ENCODE measurements at places on chromosomes 5 and 9.

- no peak for DNase-seq
These were observed 2.9 kb downstream of the AKNA start for GRCh38 chr9:114384836-114385396.

DNA sequence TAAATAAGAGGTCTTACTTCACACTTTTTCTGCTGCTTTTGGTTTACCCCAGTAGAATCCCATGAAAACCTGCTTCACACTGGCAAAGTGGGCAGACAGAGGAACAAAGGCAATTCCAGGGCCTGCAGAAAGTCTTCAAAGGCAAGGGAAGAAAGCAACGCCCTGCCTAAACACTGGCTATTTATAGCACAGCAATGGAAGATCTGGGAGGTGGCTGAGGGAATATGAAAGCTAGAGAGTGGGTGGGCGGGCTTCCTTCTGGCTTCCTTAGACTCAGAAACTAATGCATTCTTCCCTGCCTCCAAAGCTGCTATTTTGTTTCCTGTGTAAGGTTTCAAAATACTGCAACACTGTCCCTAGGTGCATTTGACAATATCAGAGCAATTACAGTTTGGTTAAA is 46.8 kb downstream of the ELAVL2 start:
- no peak for DNase-seq

DNA sequence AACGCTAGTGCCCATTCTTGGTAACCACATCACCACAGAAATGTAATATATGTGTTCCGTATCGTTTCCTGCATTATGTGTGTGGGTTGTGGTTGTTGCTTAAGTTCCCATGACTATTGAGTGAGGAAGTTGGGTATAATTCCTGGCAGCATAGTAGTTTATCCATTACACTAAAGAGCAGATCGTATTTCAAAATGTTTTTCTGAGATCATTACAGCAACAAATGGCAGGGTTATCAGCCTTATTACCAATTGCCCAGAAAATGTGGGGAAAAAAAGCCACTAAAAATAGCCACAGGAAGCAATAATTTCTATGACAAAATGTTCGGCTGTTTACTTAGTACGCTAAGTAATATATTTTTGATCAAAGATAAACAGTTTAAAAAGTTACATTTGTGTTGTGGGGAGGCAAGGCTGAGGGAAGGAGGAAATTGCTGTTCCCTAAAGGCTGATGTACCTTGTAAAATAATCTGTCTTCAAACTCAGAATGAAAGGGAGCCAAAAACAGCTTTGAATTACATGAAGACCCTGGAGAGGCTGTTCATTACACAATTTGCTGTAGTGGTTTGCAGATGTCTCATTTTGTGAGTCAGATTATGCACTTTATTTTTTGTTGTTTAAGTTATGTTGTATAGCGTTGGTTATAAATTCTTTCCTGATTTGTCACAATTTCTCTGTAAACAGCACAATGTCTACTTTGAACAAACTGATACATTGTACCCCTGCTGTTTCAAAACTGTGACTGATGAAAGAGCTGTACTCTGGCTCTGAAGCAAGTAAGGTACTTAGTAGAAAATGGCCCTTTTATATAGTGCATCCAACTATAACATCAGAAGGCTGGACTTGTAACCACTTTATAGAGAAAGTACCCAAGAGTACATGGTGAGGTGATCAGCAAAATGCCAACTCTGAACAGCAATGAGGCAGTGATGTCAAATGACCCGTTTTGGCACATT is 1028.5 kb downstream of the NR2F1-AS1 start:
- no peak for DNase-seq

- no peak for DNase-seq
These were observed 125.3 kb downstream of the ROR2 start for GRCh38 chr9:91824601-91825305.

DNA sequence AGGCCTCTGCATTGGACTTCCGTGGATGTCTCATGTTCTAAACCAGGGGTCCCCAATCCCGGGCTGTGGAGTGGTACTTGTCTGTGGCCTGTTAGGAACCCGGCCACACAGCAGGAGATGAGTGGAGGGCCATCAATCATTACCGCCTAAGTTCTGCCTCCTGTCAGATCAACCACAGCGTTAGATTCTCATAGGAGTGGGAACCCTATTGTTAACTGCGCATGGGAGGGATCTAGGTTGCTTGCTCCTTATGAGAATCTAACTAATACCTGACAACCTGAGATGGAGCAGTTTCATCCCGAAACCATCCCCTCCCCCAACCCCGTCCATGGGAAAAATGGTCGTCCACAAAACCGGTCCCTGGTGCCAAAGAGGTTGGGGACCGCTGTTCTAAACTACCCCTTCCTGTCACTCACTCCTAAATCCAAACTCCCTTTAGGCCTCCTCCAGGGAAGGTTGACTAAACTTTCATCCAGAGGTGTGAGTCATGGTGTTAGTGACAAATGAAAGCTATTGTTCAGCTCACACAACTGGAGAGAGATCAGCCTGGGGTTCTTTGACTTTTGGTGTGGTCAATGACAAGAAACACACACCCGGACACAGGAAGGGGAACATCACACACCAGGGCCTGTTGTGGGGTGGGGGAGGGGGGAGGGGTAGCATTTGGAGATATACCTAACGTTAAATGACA is 9.5 kb downstream of the KCNV2 start:
- no peak for DNase-seq

- DNase-seq, result no peak
These were observed 498.6 kb upstream of the GRIN3A start for GRCh38 chr9:102237094-102237493.

GRCh38 chr9:20065046-20065445 is 276.2 kb upstream of the SLC24A2 start:
- no peak for DNase-seq

DNA sequence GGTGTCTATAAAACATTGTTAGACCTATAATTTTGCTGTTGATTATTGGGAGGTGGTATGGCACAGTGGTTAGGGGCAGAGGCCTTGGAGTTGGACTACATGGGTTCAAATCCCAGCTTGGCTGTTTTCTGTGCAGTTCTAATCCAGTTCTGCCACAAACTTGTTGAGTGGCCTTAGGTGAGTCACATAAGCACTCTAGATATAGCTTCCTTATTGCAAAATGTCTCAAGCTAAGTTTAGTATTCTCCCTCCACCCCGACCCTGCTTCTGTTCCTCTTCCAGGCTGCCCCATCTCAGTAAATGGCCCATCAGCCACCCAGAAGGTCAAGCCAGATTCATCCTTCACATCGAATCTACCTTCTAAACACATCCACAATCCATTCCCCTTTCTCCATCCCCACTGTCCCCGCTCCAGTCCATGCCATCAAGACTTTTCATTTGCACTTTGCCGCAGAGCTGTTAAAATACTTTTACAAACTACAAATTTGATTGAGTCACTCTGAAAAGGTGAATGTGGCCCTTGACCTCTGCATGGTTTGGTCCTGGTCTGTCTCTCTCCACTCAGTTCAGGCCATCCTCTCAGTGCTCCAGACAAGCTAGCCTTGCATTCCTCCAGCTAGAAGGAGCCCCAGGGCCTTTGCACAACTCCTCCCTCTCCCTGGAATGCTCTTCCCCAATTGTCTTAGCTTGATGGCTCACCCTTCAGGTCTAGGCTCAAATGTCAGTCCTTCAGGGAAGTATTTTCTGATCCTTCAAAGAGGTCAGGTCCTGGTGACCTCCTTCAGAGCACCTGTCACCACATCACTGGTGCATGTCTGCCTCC is 10.0 kb upstream of the HDHD3 start:
- no peak for DNase-seq

DNA sequence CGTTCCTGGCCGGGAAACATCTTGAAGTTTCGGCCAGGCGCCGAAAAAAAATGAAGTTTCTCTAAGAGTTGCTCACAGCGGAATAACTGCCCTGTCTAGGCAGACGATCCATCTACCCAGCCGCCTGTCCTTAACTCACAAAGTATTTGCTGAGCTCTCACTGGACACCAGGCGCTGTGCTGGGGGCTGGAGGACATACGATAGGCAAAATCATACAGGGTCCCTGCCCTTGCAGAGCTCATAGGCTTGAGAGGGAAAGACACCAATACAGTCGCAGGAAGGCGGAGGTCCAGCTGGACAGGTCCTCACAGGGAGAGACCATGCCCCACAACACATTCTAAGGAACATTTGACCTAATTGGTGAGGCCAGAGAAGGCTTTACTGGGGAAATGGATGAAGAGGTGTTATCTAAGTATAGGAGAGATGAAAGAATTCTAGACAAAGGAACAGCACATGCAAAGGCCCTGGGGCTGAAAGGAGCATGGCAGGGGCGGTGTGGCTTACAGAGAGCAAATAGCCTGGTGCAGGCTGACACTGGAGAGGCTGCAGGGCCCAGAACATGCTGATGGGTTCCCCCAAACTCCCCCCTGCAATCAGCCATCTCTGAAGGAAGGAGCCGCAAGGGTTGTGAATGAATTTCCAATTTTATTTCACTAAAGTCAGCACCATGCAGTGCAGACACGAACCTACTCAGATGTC is 2.0 kb upstream of the MXD3 start:
- no peak for DNase-seq

DNA sequence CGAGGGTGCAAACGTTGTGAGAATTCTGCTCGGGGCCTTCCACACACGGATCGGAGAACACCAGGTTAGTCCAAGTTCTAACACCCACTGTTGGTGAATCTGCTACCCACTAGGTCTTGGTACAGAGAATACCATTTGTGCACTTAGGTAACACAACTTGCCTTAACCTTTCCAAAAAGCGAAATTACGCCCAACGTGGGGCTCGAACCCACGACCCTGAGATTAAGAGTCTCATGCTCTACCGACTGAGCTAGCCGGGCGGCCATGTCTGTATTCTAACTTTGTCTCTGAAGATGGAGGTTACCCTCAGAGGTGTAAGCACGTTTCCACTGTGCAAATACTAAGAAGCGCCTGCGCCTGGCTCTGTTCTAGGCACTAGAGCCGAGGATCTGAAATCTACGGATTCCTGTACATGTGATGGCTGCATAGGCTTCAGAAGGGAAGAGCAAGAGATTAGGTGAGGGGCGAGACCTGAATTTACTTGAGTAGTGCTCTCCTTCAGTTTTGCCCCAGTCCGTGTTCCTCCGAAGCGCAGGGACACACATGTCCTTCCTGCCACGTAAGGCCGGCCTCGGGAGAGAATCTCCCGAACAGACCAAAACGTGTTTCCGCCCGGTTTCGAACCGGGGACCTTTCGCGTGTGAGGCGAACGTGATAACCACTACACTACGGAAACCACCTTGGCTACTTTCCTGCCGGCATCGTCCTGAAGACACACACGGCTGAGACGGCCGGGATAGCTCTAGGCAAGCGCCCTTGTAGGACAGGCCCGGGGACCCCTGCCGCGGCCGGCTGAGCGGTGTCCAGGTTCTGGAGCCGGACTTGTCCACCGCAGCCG is 1.1 kb upstream of the TRIM41 start:
- DNase-seq, result peak; percentile 96

DNA sequence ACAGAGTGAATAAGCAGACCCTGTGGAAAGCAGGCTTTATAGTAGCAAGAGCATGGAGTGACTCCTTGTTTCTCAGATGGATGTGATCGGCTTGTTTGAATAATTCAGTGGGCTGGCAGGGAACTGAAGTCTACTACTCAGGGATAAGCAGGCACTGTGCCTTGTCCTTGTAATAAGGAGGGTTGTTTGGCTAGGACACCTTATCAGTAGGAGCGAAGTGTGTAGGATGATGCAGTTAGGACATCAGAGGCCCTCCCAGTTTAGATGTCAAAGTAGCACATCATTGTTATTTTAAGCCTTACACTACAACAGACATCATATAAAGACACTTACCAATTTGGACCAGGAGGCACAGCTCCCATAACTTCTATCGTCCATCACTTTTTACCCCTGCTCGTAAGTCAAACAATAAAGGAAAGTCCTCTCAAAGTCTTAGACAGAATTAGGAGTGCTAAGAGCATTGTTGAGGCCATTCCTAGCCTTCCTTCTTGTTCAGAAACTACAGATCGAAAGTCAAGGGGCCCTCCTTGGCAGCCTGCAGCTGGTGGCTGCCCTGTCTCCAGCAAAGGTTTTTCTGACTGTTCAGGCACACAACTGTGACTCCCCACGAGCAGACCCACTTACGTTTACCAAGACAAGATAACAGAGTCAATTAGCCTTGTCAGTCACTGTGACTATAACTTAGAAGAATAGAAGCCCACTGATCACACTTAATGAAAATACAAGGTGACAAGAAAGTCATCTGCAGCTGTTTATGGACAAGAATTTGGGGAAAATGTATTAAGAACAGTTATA is 218.6 kb downstream of the SNX18 start:
- no peak for DNase-seq

- no peak for DNase-seq
These were observed 25.1 kb downstream of the PRLR start for GRCh38 chr5:35205186-35205585.

DNA sequence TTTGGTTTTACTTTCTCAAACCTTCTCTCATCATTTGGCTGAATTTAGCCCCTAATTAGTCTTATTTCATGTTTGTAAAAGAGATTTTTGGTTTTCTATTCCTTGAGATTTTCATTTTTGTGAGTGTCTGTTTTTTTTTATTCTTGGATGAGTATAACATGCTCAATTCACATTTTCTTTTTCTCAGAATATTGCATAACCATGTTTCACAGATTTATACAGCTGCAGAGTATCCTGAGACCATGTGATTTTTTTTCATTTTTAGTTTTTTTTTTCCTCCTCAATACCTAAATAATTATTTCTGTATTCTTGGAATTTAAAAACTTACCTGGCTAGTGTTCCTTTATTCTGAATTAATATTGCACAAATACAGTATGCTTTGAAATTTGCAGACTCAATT is 361.9 kb downstream of the SEMA5A start:
- DNase-seq, result no peak

DNA sequence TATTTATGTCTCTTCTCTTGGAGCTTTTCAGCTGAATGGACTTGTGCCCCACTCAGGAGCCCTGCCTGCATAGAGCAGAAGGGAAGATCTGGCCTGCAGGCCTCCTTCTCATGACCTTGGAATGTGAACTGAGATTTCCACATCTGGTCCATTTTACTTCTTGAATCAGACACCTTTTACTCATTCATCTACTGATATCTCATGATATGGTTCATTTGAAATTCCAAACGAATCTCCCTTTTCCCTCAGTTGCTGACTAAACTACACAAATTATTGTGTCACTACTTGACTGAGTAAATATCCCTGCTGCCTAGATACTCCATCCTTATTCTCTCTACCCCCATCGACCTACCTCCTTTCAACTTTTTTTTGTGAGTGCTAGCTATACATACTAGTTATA is 138.7 kb downstream of the PLCXD3 start:
- DNase-seq, result no peak
